Upper lobe of left lung (tissue), 6 donors: ENCODE measurements at places on chromosomes 5 and 9.

- DNase-seq: no peak
Observed at GRCh38 chr9:79362100-79363081, 209.4 kb upstream of the TLE4 start.

DNA sequence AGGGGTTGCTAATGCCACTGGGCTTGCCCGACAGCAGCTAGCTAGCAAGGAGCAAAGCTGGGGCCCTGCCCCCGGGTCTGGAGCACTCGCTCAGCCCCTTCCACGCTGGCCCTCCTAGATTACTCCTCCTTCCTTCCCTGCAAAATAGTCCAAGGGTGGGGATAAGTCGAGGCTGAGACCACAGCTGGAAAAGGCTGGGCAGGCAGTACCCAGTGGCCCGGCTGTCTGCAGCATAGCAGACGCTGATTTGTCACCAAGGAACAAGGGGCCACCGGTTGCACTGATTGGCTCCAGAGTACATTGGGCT lies 73.9 kb downstream of the ADAMTS2 start:
- DNase-seq: no peak

GRCh38 chr5:158054223-158055110 lies 195.5 kb upstream of the CLINT1 start:
- no peak for DNase-seq

GRCh38 chr5:149264439-149265067 lies 7.1 kb upstream of the AFAP1L1 start:
- DNase-seq: no peak
